Brain pericyte (primary cell): ENCODE measurements at places on chromosomes 7 and 10.

DNA sequence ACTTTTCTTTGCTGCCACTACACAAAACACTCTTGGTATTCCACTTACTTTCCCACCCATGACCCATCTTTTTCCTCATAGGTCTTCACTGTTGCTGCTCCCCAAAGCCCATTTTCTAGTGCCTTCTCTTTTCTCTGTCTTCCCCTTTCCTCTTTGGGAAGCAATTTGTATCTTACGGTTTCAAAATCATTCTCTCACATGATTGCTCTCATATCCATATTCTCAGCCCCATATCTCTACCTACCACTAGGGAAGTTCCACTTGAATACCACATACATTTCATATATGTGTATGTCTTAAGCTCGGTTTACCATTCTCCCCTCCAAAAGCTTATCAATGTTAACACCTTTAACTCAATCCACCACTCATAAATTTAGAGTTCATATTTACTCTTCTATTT lies 3.2 kb upstream of the UBE2D1 start:
- DNase-seq: no peak

DNA sequence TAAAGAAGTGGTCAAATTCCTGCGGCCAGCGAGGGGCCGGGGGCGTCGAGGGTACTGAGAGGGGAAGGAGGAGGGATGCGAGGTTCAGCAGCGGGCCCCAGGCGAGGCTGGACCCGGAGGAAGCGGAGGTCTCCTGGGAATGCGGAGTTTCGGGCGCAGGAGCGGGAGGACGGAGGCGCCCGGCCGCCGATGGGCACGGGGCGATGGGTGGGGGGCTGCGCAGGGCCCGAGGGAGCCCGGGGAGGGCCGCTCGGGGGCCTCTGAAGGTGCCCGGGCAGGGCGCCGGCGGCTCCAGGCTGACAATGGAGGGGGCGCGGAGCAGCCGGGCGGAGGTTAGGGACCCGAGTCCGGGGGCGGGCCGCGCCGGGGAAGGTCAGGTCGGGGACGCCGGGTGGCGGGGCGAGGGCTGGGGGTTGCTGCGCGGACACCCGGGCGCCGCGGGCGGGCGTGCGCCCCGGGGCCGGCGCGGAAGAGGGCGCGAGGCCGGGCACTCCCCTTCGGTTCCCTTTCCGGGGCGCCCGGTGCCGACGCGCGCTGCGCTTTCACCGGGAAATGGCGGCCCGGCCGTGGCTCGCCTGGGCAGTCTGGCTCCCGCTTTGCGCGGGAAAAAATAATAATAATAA lies 683 bp downstream of the MACROH2A2 start:
- DNase-seq: no peak

DNA sequence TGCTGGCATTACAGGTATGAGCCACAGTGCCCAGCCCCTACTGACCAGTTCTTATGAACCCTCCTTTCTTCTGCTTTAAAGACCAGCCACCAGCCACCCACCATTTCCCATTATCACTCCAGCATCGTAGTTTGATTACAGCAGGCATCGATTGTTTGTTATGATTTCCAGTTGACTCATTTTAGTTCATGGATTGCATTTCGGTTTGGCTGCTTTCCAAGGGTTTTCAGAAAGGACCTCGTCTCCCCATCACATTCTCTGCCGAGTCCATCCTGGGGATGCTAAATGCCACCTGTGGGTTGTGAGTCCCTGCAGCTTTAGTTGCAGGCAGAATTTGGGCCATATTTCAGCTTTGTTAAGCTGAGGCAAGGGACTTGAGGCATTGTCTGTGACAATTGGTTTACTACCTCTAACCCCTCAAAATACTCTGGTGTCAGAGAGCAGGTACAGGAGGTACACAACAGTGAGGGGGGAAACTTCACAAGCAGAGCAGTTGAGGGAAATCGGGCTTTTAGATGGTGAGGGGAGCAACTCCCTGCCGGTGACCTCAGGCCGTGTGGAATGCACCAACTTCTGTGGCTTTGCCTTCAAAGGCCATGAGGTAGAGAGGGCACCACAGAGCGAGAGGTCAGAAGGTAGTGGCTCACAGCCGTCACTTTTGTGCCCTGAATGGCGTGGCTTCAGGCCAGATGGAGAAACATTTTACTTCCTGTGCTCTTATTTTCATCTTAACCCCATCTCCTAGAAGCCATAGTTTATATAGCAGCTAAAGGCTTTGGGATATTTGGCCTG lies 203.8 kb downstream of the CCDC3 start:
- DNase-seq: no peak

DNA sequence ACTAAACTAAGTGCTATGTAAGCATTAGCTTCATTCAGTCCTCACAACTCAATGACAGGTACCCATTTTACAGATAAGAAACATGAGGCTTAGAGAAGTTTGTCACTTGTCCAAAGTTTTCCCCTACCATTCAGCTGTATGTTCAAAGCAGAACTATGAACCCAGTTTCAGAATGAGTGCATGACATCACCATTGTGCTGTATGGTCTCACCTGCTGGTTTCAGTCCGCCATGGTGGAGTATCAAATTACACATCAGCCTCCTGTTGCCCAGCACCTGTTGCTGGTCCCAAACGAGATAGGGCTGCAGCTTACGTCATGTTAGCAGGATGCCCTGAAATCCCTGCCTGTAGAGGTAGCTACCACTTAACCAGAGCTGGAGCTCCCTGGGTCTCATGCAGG lies 95.0 kb downstream of the DYNC1I1 start:
- no peak for DNase-seq

DNA sequence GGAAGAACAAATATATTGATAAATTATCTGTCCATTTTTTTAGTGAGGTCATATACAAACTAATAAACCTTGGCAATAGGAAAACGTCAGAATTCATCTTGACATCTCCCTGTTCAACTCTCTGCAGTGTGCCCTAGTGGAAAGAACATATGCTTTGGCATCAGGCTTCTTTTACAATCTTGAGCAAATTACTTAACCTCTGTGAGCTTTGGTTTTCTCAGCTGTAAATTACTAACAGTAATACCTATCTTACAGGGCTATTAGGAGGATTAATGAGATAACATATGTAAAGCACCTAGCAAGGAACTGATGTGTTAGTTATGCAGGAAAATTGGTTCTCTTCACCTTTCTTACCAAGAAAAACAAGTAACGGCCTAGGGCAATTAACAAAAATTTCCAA lies 161.8 kb downstream of the PHTF2 start:
- no peak for DNase-seq

- no peak for DNase-seq
Observed at GRCh38 chr10:33862536-33863105, 528.2 kb upstream of the NRP1 start.

DNA sequence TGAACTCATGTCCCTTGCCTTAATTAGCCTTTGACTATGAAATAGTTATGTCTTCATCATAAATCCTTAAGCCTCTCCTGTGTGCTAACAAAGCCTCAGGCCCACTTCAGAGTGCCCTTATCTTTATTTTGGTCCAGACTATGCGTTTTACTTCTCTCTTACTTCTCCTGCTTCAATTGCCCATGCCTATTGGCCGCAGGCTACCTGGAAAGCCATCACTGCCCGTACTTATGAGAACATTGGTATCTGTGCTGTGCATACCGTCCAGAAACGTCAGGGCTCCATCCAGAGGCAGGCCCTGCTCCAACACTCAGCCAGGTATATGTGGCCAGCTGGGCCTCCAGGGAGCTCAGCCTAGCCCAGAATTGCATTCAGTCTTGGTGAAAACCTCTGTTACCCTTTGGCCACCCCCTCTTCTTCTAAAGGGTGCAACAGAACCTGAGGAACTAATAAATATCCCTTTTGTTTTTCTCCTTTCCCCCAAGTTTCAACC lies 212.4 kb upstream of the MTPN start:
- no peak for DNase-seq

- DNase-seq: no peak
Observed at GRCh38 chr7:41428381-41428780, 274.5 kb downstream of the INHBA start.

- no peak for DNase-seq
Observed at GRCh38 chr7:44213206-44213876, 12.6 kb downstream of the YKT6 start.

DNA sequence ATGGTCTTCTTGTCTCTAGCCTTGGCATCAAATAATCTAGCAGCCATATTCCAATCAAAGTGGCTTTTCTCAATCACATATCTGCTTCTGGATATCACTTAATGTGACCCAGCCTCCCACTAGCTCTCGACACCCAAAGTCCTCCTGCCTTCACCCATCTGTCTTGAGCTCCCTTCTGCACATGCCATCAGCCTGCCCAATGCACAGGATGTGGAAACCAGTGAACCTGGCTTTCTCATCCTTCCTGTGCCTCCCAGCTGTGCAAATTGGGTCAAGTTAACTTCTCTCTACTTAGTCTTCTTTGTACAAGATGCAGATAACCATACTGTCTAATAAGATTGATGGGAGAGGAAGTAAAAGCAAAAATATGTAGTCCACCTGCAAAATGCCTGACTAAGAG lies 257.9 kb upstream of the PITRM1 start:
- DNase-seq: no peak

GRCh38 chr7:154868921-154869320 lies 134.0 kb downstream of the PAXIP1 start:
- no peak for DNase-seq

- no peak for DNase-seq
Observed at GRCh38 chr10:33139181-33139646, 181.2 kb upstream of the ITGB1 start.

DNA sequence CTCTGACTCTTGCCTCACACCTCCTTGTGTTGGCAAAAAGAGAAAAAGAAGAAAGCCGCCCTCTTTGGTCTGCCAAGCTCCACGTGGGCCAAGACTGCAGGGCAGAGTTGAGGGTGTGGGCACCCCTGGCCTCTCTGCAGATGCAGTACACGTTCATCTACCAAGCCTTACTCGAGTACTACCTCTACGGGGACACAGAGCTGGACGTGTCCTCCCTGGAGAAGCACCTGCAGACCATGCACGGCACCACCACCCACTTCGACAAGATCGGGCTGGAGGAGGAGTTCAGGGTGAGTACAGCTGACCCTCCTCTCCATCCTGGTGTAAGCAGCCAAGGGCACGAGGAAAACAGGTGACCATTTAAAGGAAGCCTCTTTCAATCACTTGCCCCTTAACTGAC lies 56.1 kb downstream of the MKI67 start:
- no peak for DNase-seq

DNA sequence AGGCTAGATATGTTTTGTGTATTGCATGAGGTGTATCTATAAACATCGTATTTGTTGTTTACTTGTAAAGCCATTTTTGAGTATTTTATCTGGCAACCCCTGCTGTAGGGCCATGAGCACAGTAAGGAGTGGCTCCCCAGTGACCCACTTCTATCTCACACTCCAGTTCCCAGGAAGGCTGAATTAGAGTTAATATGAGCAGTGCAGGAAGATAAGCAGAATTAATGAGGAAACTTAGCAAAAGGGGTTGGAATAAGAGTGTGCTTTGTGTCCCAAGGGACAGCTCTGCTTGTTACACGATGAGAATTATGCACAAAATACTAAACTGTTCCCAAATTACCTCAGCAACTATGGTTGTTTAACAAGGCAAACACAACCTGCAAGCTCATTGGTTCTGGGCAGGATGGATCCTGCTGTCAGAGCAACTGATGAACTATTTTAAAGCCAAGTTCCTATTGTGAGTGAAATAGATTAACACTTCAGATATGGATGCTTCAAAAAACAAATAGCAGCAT lies 1005.8 kb downstream of the NRG3 start:
- DNase-seq: no peak

DNA sequence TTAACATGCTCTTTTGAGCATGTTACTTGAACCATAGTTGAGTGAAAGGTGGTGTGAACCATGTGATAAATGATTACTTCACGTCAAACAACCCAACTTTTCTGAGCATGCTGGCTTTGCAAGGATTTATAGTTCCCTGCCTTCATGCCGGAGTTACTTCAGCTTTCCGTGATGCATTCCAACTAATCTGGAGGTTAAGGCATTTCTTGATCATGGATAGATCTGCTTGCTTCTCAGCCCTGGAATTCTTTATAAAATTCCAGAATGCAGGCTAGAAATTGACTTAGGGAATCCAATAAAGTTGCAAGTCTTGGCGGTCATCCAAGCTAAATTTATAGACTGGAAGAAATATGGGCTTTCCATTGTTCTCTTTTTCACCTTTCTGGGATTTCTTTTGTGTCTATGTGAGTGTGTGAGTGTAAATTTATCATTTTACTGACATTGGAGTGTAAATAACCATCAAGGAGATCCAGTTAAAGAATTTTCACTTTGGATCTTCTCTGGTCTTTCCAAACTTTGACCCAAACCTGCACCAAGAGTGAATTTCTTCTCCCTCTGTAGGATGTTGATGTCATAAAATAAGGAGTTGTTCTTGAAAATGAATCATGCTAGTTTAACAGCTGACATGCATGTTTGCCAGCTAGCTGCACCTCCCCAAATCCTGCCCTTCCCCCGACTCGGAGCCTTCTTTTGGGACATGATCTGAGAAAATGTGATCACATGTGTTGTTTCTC lies 289.0 kb downstream of the TWIST1 start:
- no peak for DNase-seq

DNA sequence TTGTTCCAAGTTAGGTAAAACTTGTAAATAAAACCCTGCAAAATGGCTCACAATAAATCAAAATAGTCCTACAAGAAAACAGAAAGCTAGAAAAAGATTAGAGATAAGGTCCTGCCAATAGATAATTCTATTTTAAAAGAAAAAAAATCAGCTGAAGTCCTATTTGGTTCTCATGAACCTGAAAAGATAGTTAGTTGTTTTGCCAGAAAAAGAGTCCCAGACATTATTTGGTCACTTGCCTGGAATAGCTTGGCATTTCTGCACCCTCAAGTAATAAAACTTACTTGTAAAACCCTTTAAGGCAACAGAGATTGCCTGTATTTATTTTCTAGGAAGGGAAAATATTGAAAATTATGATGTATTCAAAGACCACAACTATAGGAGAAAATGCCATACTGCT lies 47.7 kb downstream of the LRRN3 start:
- no peak for DNase-seq

GRCh38 chr7:73359306-73359705 lies 31.3 kb downstream of the FKBP6 start:
- no peak for DNase-seq

DNA sequence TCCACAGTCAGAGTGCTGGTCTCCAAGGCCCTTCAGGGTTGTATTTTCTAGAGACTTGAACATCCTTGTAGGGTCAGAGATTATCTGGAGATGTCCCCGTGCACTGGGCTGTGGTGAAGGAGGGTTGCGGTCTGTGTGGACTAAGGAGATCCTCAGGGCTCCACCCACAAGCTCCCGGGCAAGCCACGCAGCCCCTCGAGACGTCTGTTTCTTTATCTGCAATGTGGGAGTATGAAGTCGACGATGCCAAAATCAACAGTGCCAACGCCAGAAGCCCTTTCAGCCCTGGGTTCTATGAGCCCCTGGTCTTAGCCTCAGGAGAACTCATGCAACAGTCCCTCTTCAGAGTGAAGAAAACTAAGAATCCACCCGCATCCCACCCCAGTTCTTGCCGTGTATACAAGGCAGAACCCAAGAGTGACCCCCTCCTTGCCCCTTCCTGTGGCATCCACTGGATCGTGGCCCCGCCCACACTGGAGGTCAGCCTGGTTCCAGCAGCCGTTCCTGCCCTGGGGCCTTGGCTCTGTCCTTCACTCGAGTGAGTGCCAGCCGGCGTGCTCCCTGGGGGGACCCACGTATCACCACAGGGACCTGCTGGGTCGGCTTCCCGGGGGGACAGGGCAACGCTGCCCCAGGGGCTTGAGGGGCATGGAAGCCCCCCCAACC lies 6.0 kb upstream of the SHH start:
- no peak for DNase-seq

GRCh38 chr10:72108830-72109635 lies 20.7 kb upstream of the SPOCK2 start:
- no peak for DNase-seq
